Stimulated activated CD4-positive, alpha-beta T cell treated with anti-CD3 and anti-CD28 coated beads, Interleukin-2, amount 100 ng/mL, for 48 hours (primary cell): ENCODE measurements at places on chromosomes 12 and 14.

GRCh38 chr12:29731591-29731990 is 52.2 kb downstream of the TMTC1 start:
- DNase-seq, result no peak

- DNase-seq, result no peak
Measured at GRCh38 chr14:93991649-93992048, 5.5 kb upstream of the CCDC197 start.

- DNase-seq, result no peak
Measured at GRCh38 chr12:19695244-19696098, 256.2 kb downstream of the AEBP2 start.

DNA sequence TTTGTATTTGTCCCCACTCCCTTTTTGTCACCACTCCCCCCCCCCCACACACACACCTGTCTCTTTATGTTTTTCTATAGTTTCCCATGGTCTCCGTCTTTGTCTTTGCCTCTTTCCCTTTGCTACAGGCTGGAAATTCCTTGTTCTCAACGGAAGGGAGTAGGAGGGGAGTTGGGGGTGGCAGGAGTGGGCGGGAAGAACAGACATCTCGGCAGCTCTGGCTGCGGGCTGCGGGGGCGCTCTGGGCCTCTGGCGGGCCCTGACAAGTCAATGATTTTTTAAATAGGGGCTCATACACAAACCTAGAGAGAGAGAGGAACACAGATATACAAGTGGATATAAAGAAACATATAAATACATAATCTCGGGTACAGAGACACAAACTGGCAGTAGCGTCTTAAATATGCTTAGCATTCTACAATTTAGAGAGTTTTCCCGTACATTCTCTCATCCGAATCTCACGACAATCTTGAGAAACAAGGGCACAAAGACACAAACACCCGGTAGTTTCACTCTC is 2.4 kb upstream of the NAB2 start:
- DNase-seq, result no peak

GRCh38 chr12:53410951-53411350 is 12.7 kb upstream of the AMHR2 start:
- DNase-seq, result no peak

- DNase-seq, result no peak
Measured at GRCh38 chr12:54661048-54661447, 12.9 kb upstream of the DCD start.

DNA sequence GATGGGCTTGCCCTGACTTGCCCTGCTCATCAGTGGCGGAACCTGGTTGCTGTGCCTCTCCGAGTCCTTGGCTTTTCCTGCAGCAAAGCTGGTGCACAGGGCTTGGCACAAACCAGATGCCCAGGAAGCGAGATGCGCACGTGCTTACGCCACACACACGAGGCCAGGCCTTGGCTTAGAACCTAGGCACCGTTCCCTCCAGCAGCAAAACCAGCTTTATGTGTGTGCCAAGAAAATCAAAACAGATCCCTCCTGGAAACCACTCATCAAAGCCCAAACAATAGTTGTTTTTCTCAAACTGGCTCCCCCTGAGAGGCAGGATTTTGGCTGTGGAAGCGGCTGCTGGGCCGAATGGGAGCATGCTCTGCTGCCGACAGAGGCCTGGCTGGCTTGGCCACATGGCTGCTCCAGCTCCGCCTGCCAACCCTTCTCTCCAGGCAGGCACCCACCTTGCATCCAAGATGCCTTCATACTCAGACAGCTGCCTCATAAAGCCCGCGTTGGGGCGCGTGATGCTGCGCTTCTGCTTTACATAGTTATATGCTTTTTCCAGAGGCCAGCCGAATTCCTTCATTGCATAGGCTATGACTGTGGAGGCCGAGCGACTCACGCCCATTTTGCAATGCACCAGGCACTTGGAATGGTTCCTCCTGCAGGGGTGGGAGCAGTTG is 58.7 kb downstream of the SSH1 start:
- no peak for DNase-seq

- no peak for DNase-seq
Measured at GRCh38 chr12:64745259-64745807, 13.9 kb downstream of the GNS start.
